ENCODE measurements at places on chromosomes 5 and 9.

- no peak for DNase-seq
Measured at GRCh38 chr5:963673-964531, 44.7 kb upstream of the NKD2 start.

DNA sequence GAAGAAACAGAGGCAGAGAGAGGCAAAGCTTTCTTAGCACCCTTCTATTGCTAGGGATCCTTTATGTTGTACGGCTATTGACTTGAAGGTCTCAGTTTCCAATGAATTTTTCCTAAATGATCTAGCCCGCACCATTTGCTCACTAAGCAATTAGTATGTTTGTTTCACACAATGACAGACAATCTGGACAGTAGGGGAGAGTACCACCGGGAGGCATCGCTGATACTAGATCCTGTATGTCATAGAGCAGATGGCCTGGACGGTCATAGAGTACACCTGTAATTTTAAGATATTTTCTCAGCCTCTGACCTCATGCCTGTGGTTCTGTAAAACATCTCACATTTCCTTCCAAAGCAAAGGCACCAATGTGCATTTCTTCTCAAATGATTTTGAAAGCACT lies 194.3 kb downstream of the TLE4 start:
- no peak for DNase-seq

- DNase-seq: no peak
Measured at GRCh38 chr5:42982107-42982622, 58.0 kb downstream of the ANXA2R start.

- DNase-seq: no peak
Measured at GRCh38 chr9:137017791-137018497, 10.1 kb downstream of the ABCA2 start.

- no peak for DNase-seq
Measured at GRCh38 chr9:8331507-8332330, 532.1 kb upstream of the DMAC1 start.

DNA sequence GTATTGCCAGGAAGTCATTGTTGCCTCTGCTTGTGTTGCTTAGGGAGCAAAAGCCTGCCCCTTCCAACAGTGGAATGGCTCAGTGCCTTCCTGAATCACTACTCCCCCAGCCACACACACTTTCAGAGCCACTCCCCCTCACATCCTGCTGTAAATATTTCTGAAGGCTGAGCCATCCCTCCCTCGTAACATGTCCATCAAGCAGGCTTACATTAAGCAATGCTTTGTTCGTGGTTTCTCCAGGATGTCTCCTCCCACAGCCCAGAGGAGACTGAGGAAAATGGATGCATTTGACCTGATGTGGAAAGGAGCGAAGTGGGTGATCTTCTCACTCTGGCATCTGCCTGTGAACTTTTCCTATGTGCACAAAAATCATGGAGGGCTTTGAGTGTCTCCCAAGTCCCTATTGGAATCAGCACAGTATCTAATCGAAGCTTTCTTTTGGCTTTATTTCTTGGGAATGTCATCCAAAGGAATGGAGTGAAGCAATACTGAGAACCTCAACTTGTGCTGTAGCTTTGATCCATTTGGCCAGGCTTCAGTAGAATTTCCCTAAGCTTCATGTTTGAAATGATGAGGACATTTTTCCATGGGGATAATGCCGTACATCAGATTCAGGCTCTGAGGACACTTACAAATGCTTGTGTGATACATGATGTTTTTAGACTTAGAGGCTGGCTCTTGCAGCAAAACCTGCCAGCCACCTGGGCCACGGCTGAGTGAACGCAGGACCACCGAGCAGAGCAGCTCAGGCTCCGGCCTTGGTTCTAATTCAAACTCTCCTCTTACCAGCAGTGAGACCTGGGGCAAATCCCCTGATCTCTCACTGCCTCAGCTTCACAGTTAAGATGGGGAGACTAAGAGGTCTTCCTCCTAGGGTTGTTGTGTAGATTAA lies 389.1 kb downstream of the ENC1 start:
- DNase-seq: no peak

DNA sequence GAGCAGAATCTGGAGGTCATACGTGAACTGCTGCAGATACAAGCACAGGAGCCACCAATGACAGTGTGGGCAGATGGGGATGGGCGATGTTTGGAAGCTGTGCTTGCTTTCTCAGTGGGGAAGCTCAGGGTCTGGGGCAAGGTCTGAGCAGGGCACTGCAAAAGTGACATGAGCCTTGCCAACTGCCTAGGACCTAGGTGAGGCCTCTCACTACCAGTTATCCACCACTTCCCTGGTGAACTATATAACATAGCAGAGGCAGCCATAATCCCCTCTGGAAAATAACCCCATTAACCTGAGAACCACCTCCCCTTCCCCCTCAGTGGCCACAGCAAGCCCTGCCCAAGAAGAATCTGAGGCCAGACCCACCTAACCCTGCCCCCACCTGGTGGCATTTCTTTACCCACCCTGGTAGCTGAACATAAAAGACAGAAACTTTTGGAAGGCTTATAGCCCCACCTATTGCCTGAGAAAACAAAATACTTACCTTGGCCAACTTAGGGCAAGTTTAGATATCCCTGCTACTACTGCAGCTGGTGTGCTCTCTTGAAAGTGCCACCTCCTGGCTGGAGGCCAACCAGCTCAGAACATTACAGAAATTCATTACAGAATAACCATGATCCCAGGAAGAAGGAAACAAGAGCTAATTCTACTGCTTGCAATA lies 18.8 kb upstream of the SPEF2 start:
- DNase-seq: no peak

DNA sequence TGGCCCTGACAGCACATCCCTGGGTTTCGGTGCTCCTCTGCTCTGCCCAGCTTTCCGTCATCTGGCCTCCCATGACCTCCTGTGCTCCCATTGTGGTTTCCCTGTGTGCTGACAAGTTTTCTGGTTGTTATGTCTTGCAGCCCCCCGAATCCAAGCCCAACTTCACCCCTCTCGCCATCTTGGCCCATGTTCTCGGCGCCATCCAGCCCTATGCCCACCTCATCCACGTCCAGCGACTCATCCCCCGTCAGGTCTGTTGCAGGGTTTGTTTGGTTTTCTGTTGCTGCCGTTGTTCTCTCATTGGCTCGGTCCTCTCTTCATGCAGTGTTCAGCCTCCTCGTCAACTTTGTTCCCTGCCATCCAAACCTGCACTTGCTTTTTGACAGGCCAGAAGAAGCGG lies 196.4 kb downstream of the NR3C1 start:
- DNase-seq: no peak

- DNase-seq: no peak
Measured at GRCh38 chr9:129164246-129164930, 13.7 kb downstream of the IER5L start.

GRCh38 chr5:137778772-137779564 lies 24.8 kb upstream of the HNRNPA0 start:
- no peak for DNase-seq

DNA sequence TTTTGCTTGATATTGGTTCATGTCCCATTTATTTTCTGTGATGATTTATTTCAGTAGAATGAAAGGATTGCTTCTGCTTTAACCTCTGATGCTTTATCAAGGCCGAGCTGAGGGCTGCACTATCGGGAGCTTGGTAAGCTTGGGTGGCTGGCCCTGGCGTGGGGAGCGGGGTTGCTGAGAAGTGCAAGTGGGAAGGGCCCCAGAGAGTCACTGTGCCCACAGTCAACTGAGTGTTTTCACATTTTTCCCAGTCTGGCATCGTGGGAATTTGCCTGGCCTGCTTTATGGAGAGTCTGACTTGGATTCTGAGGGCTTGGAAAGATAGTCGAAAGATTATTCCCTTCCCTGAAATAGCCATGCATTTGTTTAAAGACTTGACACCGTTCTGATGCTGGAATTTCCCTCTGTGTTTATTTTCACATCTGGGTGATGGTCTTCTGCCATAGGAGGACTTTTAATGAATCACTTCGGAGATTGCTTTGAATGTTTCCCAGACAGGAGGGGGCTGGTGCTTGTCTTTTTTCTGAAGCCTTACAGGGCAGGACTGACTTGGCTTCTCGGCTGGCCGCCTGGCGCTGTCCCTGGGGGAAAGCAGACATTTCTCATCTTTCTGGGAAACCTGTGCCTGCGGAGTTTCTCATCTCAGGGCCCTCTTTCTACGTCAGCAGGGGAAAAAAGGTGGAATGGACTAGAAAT lies 139.0 kb downstream of the BOD1 start:
- DNase-seq: no peak

DNA sequence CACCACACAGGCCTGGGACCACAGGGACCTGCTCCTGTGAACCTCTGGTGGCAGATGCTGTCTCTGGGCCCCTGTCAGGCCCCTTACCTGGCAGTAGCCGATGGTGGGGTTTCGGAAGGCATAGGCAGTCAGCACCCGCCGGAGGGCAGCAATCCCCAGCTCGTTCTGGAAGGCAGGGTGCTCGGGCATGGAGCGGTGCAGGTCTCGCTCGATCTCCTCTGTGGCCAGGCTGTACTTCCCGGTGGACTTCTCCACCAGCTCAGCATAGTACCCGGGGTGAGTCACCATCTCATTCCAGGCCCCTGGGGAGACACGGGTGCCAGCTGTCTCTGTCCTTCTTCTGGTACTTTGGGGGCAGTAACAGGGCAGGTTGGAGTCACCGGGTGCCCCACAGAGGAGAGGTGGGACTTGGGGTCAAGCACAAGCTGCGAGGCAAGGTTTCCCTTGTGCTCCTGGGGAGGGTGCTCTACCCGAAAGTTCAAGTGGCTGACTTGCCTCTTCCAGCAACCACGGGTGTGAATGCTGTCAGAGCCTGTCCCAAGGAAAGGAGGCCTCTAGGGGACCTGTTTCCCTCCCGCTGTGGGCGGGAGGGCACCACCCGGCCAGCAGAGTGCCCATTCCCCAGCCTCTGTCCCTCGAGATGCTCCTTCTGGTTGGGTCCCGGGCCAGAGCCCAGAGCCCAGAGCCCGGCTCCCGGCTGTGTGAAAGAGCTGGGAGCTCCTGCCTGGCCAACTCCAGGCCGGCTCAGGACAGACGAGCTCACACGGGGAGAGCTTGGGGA lies 19.8 kb upstream of the MRNIP start:
- DNase-seq: no peak

DNA sequence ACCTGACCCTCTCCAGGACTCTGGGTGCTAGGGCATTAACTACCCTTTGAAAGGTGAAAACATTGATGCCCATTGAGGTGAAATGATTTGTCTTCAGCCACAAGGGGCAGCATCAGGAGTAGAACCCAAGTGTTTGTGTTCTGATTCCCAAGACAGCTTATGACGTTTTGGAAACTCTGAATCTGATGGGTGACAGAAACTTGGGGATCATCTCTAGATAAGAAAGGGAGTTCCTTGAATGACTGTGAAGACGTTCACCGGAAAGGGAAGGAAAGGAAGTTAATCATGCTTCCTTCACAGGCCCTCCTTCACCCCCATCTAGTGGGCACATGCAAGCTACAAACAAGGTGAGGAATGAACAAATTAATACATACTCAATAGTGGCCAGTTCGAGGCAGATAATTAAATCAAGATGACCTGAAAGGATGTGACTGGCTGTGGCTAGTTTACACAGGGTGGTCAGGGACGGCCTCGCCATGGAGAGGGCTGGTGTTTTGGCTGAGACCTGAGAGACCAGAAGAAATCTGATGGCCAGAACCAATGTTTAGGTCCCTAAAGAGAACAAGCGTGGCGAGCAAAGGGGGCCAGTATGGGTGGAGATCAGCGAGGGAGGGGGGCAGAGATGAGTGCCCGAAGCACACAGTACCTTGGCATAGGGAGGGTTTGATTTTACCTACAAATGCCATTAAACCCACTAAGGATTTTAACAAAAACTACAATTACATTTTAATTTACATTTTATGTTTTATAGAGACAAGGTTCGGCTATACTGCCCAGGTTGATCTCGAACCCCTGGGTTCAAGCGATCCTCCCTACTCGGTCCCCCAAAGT lies 937 bp upstream of the SLC26A2 start:
- no peak for DNase-seq

GRCh38 chr5:55151923-55152842 lies 7.8 kb upstream of the GPX8 start:
- DNase-seq: no peak

- DNase-seq: no peak
Measured at GRCh38 chr5:139739150-139739974, 56.2 kb upstream of the PSD2 start.

DNA sequence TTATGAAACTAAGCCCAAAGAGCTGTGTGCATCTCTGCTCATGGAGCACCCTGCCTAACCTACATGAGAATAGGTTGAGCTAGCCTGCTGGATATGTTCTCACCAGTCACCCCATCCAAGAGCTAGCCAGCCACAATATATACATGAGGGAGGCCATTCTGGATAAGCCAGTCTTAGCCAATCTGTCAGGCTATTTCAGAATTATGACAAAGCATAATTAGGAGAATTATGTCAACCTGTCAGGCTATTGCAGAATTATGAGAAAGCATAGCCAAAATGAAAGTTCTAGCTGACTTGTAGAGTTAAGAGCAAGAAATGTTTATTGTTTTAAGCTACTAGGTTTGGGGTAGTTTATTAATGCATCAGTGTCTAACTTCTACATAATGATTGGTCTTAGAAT lies 189.8 kb downstream of the WDR70 start:
- DNase-seq: no peak

DNA sequence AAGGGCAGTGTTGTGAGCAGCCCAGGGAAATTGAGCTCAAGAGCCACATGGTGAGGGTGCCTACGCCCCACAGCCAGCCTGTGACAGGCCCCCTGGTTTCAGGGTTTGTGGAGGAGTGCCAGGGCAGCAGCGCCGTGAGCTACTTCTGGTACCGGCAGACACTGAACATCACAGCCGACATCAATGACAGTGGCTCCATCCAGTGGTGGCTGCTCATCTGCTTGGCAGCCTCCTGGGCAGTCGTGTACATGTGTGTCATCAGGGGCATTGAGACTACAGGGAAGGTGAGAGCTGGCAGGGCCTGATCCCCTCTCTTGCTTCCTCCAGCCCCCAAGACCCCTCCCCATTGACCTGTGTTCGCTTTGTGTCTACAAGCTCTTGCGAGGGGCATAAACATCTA lies 10.2 kb downstream of the SLC6A18 start:
- no peak for DNase-seq

DNA sequence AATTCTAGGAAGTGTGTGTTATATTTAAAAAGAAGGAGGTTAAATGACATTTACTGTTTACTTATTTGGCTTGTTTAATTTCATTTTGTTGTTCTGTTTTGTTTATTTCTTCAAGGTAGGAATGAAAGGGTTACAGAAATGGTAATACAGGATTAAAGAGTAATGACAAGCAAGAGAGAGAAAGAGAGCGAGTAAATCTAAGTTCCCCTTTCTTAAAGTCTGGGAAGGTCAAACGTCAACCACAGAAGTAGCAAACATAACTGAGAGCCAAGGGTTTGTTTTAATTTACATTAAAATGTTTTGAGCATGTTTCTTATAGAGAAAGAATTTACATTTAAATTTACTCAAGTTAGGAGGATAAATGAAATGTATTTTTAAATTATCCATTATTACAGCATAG lies 18.7 kb downstream of the HCN1 start:
- no peak for DNase-seq

Data from mesothelial cell of epicardium (in vitro differentiated cells).